ENCODE measurements at places on chromosomes 11 and 22.

- DNase-seq = no peak
These were observed 238.6 kb downstream of the GRM5 start for GRCh38 chr11:88827018-88827676.

DNA sequence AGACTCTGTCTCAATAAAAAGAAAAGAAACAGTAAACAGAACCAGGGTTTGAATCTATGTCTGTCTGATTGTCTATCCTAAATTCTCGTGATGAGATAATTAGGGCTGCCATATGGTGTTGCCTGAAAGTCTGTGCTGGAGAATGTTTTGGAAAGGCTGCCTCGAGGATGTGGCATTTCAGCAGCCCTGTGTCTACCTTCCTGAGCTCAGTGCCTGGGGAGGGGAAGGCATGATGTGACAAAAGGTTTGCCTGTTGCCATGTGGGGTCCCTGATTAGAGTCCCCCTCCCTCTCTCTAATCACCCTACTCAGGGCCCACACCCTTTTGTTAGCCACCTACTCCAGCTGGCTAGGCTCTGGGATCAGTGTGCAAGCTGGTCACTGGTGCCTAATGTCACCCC is 15.2 kb downstream of the CD82 start:
- DNase-seq = no peak

GRCh38 chr11:72777755-72778278 is 16.0 kb downstream of the STARD10 start:
- no peak for DNase-seq

DNA sequence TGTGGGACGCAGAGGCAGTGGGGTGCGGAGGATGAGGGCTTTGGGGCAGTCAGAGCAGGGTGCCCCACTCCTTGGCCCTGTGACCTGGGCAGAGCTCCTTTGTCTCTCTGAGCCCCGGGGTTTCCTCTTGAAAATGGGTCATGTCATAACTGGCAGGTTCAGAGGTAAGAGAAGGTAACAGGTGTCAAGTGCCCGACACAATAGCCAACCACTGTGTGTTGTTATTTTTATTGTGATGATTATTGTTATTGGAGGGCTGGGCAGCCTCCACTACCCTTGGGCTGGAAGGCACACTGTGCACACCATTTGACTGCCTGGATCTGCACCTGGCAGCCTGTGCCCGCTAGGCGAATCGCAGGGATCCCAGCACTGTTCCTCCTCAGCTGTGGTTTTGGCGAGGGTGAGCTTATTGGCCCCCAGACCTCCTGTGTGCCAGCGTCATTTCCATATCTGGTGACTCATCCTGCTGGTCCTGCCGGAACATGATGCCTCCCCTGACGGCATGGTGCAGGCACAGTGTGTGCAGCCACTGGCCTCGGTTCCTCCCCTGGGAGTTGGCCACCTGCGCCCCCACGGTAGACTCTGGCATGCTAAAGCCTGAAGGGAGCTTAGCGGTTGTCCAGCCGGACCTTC is 15.4 kb upstream of the SOX10 start:
- no peak for DNase-seq

DNA sequence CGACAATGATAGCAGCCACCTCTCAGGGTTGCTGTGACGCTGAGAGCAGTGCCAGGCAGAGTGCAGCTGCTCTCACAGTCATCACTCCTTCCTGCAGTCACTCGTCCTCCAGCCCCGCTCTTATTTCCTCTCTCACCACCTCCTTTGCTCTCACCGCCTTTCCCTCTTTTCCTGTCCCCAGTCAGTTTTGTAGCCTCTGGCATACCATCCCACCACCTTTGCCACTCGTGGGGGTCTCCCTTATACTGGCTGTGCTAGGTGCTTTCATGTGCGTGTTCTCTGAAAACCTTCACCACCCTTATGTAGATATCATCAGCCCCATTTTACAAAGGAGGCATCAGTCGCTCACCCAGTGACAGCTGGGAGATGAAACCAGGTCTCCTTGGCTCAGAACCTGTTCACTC is 19.3 kb upstream of the ST3GAL4 start:
- DNase-seq = no peak

DNA sequence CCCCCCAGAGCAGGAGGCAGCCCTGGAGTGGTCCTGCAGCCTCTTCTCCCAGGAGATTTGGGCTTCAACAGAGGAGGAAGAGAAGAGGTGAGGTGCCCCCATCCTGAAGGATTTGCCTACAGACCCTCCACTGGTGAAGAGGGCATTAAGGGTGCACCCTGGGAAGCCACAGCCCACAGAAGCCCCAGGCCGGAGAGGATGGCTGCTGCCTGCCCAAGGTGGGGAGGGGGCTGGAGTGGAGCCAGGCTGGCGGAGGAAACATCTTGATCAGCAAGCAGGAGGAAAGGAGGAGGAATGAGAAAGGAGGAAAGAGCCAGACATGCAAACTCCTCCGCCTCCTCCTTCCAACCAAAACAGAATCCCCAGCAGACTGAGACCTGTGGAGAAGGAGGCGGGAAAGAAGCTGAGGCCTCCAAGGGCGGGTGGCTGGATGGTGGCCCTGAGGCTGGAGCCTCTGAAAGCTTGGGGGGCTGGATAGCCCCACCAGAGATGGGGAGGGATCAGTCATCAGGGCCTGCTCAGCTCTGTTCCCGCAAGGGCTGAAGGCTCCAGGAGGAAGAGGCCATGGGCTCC is 31.3 kb downstream of the ARRB1 start:
- no peak for DNase-seq

DNA sequence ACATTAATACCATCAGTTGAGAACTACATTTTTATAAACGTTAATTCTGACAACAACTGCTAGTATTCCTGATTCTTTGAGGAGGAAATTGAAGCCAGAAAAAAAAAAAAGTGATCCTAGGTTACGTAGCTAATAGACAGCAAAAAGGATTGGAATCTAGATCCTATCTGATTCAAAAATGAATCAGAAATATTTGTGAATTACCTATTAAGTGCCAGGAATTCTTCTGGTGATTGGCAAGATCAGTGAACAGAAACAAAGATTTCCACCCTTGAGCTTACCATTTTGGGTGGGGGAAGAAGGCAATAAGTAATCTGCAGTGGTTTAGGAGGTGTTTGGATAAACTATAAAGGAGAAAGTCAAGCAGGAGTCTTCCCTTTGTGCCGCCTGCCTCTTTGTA is 63.9 kb upstream of the LARGE1 start:
- no peak for DNase-seq

DNA sequence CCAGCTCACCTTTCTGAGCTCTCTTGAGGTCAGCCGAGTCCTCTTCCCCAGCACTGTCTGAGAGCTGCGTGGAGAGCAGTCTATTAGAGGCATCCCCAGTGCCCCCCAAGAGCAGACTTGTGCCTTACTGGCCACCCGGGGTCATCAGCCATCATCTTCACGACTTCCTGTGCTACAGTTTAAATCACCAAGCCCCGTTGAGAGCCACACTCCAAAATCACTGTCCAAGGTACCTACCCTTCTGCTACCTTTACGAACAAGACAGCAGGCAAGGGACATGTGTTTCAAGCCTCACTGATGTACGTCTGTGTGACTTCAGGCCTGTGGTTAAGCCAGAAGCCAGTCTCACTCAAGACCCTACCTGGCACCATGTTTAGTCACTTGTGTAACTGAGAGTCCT is 35.1 kb downstream of the MORC2 start:
- DNase-seq = no peak

DNA sequence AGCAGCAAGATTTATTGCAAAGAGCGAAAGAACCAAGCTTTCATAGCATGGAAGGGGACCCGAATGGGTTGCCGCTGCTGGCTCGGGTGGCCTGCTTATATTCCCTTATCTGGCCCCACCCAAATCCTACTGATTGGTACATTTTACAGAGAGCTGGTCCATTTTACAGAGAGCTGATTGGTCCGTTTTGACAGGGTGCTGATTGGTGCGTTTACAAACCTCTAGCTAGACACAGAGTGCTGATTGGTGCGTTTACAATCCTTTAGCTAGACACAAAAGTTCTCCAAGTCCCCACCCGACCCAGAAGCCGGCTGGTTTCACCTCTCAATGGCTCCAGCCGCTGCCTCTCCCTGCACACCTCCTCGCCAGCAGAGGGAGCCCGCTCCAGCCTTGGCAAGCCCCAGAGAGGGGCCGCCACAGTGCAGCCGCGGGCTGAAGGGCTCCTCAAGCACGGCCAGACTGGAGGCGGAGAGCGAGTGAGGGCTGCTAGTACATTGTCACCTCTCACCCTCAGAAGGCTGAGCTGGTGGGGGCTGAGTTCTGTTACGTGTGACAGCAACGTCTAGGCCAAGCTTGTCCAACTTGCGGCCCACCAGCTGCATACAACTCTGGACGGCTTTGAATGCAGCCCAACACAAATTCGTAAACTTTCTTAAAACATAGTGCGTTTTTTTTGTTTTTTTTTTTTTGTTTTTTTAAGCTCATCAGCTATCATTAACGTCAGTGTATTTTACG is 8.7 kb downstream of the PTH start:
- no peak for DNase-seq

GRCh38 chr11:69745201-69745600 is 29.9 kb downstream of the FGF4 start:
- DNase-seq = no peak

DNA sequence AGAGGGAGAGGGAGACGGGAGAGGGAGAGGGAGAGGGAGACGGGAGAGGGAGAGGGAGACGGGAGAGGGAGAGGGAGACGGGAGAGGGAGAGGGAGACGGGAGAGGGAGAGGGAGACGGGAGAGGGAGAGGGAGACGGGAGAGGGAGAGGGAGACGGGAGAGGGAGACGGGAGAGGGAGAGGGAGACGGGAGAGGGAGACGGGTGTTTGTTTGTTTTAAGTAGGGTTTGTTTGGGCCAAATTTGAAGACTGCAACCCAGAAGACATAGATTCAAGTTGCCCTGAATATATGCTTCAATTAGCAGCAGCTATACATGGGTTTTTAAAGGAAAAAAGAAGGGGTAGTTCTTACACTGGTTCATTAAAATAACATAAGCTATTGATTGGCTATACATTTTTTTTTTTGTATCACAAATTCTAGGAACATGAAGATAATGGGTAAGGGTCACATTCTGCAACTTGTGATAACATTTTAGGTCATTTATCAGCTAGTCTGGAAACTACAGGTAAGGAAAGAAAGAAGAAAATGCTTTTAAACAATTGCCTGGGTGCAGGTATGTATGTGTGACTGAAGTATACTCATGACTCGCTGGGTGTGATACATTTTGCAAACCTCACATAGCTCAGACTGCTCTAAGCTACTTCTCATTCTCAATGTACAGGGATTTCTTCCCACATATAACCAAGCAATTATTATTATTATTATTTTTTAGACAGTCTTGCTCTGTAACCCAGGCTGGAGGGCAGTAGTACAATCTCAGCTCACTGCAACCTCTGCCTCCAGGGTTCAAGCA is 67.3 kb downstream of the MCHR1 start:
- DNase-seq = no peak

GRCh38 chr11:70845591-70846041 is 406.8 kb downstream of the SHANK2 start:
- DNase-seq = no peak

GRCh38 chr22:26589367-26589844 is 526 bp downstream of the TPST2 start:
- no peak for DNase-seq

GRCh38 chr11:90310210-90310609 is 87.4 kb upstream of the CHORDC1 start:
- no peak for DNase-seq

DNA sequence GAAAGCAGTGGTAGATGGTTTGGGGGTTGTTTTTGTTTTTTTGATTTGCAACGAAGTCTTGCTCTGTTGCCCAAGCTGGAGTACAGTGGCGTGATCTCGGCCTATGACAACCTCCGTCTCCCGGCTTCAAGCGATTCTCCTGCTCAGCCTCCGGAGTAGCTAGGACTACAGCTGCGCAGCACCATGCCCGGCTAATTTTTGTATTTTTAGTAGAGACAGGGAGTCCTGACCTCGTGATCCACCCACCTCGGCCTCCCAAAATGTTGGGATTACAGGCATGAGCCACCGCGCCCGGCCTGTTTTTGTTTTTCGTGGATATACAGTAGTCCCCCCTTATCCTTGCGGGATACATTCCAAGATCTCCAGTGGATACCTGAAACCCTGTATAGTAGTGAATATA is 6.6 kb downstream of the EP300 start:
- no peak for DNase-seq

DNA sequence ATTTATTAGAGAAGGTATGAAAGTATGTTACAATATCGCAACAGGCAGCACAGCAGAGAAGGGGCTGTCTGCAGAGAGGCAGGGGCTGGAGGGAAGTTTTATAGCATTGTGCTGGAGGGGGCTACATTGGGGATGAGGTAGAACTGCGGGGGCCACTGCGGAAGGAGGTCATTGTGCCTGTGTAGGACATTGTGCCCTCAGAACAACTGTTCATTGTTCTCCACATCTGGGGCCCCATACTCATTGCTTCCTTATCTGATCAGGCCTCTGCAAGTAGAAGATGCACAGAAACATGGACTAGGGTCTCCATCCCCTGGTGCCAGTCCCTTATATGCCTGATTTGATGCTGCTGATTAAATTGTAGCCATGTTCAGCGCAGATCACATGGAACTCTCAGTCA is 12.1 kb downstream of the NADSYN1 start:
- no peak for DNase-seq

GRCh38 chr11:71222318-71223080 is 29.9 kb downstream of the SHANK2 start:
- no peak for DNase-seq

DNA sequence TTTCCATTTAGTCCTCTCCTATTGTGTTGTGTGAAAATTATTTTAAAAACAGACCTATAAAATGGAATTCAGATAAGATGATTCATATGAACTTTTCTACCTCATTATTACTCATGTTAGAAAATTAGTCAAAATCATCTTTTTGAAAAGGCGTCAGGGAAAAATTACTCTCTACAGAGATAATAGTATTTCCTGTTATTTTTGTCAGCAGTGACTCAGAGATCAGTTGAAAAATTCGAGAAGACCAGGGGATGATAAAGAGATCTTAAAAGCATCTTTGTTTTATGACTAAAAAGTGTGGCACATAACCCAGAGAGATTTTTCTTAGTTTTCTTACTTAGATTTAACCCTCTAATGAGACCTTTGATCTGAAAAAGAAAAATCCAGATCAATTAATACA is 157.9 kb upstream of the CARD18 start:
- peak; percentile 76 for DNase-seq

- DNase-seq = no peak
These were observed 749.8 kb upstream of the ARHGAP42 start for GRCh38 chr11:99937330-99937729.

All from fibroblast of skin of right quadriceps (primary cell).